ENCODE measurements at places on chromosomes 6 and 20.

DNA sequence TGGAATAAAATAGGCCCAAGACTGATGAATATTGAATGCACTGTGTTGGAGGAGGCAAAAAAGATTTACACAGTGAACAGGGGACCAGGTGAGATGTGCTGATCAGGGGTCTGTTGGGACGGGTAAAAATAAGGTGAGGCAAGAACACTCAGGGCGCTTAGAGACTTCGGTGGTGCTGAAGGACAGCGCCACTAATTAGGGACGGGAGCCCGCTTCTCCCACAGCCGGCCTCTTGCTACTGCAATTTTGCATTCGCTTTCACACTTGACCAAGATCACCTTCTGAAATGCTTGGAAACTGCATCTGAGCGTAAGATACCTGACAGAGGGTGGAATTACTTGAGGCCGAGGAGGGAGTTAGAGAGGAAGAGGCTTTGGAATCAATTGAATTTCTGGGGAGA is 7.3 kb downstream of the TFAP2D start:
- no peak for DNase-seq

DNA sequence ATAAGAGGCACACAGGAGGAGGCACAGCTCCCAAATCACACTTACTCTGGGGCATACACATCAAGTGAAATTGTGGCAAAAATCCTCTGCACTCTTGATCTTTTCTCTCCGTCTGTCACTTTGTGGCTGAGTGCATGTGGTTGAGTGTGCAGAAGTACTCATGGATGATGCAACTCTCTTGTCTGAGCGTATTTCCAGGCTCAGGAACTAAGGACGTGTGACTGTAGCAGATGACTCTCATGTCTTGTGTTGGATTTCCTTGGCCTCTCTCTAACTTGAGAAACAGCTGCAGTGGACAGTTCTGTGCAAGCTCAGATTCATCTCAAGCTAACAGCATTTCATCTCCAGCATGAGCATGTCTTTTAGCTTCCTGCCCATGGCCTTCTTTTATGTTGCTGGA is 245.4 kb upstream of the FLRT3 start:
- DNase-seq, result no peak

GRCh38 chr20:39164642-39165041 is 202.5 kb downstream of the DHX35 start:
- no peak for DNase-seq

DNA sequence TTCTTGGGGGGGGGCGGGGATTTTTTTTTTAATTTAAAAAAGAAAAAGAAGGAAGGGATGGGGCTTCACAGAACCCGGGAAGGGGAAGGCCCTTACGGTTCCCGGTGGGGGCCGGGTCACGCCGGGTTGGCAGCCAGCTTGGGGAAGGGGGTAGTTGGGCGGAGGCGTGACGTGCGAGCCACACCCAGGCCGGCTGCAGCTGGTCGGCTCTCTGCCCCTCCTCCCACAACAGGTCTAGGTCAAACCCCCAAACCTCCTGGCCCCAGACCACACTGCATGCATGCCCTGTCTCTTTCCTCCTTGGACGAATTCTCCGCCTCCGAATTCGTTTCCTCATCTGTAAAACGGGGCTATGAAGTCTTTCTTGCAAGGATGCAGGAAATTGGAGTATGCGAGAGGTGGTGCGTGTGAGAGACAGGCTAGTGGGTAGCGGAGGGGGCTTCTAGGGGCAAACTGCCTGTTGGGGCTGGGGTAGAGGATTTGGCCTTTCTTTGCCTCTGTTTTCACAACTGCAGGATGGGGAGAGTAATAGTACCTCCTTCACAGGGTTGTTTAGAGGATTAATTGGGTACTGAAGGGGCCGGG is 828 bp downstream of the HCK start:
- no peak for DNase-seq

- no peak for DNase-seq
Observed at GRCh38 chr6:20674664-20675063, 140.4 kb downstream of the CDKAL1 start.

DNA sequence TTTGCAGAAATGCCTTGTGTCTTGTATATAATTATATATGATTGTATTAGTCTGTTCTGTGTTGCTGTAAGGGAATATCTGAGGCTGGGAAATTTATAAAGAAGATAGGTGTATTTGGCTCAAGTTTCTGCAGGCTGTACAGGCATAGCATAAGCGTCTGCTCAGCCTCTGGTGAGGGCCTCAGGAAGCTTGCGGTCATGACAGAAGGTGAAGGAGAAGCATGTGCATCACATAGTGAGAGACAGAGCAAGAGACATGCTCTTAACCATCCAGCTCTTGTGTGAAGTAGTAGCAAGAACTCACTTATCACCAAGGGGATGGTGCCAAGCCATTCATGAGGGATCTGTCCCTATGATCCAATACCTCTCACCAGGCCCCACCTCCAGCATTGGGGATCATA is 6.5 kb downstream of the DCBLD1 start:
- DNase-seq, result no peak

GRCh38 chr20:53981752-53982437 is 88.5 kb downstream of the BCAS1 start:
- DNase-seq, result no peak

- no peak for DNase-seq
Observed at GRCh38 chr6:82954937-82955577, 110.6 kb downstream of the UBE3D start.

DNA sequence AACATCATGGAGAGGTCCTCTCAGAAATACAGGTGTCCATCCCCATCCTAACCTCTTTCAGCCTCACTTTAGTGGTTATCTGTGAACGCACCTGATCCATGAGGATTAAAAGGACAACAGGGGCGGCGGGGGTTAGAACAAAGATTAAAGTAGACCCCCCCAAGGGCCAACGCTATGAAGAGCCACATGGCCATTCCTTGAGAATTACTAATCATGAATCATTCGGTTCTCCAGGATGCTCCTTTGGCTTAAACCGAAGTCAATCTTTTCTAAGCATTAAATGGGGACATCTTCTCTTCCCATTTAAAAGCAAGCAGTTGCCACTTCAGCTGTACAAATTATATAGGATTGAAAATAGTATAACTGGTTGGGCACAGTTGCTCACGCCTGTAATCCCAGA is 212.4 kb downstream of the GMPR start:
- DNase-seq, result no peak

GRCh38 chr6:141677598-141678211 is 455.0 kb upstream of the GJE1 start:
- DNase-seq, result peak; percentile 3

DNA sequence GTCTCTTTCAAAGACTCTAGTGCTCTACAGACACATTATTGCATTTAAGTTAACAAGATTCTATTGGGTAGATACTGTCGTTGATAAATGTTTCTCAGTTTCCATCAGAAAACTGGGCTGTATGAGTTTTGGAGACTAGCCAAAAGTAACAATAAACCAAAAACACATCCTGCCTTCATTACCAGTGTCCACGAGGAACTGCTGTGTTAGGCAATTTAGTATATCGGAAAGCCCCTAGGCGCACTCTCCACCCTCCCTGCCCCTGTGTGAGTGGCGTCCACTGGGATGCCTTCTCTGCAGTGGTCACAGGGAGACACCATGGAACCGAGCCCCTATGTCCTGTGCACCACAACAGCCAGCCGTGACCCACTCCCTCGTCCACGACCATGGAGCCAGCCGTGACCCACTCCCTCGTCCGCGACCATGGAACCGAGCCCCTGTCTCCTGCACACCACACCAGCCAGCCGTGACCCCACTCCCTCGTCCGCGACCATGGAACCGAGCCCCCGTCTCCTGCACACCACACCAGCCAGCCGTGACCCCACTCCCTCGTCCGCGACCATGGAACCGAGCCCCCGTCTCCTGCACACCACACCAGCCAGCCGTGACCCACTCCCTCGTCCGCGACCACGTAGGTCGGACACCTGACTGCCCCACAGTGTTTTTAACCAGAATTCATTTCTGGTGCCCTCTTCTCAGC is 35.3 kb downstream of the DLL1 start:
- no peak for DNase-seq

DNA sequence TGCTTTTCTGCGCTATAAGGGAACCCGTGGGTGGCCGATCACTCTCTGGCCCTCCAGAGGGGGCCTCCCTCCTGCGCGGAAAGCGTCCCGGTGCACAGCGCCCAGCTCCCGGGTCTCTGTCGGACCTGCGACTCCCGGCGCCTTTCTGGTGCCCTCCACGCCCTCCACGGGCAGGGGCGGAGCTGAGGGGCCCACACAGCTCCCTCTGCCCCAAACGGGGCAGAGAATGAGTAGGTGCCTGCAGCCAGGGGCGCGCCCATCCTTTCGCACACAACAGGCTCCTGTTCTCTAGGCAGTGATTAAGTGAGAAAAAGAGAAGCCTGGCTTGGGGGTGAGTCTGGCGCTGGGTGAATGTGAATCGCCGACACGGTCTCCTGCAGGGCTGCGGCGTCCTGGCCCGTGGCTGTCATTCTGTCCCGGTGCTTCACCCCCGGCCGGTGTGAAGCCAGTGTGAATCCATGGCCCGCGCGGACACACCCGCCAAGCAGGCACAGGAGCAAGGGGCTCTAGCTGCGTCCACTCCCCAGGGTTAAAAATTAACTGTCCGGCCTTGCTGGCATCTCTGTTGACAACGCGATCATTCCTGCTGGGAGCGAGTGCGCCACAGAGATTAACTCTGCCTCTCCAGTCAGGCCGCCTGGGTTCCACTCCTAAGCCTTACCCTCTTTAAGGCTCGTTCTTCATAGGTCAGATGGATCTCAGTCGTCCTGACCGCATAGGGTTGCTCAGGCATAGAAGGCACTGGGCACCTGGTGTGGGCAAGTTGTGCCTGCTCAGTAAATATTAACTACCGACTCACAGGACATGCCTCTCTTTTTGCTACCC is 88.8 kb downstream of the PCSK2 start:
- no peak for DNase-seq

DNA sequence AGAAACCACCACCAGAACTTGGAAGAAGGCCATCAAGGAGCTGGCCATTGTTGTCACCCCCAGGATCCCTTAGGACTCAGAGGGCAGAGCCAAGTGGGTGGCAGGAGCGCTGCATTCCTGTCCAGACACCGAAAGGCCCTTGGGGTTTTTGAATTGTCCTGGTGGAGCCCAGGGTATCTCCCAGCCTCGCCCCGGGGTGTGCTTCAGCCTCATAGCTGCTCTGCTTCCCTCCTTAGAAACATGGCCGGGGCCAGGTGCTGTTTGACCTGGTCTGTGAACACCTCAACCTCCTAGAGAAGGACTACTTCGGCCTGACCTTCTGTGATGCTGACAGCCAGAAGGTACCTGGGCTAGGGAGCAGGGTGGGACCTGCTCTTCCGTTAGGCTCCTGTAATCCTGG is 23.2 kb downstream of the EPB41L1 start:
- DNase-seq, result no peak

- DNase-seq, result no peak
Observed at GRCh38 chr6:129662406-129662766, 47.6 kb downstream of the ARHGAP18 start.

DNA sequence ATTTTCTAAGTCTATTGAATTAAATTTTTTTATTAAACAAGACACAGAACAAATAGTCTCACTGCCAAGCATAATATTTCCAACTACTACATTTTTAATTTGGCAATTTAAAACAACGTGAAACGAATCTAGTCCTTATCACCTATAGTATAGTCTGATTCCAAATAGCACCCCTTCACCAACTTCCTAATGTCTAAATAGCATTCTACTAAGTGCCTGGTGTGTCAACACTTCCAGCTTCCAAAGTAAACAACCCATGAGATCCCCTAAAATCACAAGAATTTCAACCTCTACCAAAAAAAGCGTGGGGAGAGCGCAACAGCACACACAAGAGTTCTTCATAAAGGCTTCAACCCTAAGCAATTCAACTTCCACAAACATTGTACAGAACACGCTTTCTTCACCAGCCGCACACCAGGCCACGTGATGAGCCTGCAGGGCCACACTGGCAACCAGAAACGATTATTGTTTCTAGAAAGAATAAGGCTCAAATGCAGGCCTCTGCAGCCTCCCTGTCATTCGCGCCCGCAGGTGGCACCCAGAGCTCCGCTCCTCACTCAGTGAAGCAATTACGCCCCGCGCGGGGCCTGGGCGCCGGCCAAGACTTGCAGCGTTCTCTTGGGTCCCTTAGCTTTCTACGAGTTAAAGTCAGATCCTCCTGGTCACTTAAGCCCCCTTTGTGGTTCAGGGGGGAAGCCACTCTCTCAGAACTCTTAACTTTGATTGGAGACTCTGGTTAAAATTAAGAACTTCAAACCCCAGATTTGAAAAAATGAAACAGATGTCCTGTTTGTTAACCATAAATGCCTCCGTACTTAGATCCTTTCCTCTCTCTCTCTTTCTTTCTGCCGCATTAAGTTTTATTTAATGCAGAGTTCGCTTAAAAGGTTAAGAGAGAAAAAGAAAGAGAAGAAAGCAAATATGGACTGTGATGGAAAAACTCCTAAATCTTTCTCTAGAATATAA is 18.3 kb downstream of the SIM1 start:
- no peak for DNase-seq

- DNase-seq, result peak; percentile 5
Observed at GRCh38 chr6:153511896-153512496, 380.9 kb upstream of the RGS17 start.

DNA sequence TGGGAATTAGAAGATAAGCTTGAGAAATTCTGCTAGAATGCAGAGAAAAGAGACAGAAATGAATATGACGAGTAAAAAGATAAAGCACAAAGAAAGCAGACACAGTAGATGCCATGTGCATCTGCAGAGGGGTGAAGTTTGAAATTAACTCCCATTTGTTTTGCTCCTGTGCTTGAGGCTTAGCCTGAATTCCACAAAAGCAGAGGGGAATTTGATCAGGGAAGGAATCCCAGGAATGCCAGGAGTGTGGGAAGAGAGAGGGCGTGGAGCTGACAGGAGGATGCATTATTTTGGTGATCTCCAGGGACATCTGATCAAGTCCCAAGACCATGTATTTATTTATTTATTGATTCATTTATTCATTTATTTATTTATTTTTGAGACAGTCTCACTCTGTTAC is 55.6 kb downstream of the SLC22A1 start:
- DNase-seq, result no peak

DNA sequence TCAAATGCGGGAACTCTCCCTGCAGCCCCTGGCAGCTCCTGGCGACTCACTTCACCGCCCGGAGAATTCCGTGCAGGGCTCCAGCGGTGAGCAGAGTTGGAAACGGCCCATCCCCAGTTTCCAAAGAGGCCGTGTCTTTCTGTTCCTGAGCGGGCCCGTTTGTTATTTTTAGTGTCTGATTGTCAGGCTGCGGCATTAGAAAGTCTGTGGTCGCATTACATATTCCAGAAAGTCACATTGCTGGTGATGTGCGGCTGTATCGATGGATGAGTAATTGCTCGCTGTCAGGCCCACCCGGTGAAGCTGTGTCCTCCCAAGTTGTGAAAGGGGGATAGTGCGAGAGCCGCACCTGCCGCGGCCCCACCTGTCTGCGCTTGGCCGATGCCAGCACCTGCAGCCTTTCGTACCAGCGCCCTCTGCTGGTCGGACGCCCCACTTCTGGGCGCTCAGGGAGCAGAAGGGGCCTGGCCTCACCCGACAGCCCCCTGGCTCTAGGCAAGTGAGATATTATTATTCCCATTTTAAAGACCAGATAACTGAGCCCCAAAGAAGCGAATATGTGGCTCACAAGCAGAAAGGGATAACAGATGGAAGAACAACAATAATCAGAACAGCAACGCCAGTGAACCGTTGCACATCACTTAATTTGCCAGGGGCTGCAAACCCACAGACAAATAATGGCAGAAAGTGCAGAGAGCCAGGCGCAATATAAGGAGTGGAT is 244.9 kb downstream of the TSHZ2 start:
- peak; percentile 61 for DNase-seq
